ENCODE measurements at places on chromosomes 13 and 19.
A peak's percentile ranks its signal among the peaks of the same experiment; 100 is the strongest.

GRCh38 chr13:47796816-47797215 lies 204.3 kb downstream of the SUCLA2 start:
- DNase-seq, result no peak

GRCh38 chr13:78047151-78047550 lies 128.5 kb upstream of the EDNRB start:
- no peak for DNase-seq

DNA sequence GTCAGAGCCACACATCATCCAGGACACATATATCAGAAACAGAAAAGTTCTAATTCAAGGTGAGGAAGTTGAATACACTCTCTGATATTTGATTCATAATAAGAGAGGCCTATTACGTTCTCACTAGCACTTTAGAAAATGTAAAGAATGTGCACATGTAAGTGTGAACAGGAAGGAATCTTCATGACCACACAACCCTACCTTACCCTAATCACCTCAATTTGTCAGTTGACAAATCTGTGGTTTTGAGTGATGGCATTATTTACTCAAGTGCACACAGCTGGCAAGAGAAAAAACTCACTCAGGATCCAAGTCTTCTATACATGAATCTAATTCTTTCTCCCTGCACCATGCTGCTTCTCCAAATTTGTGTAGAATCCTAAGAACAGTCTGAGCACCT lies 445.8 kb downstream of the SUCLA2 start:
- no peak for DNase-seq

DNA sequence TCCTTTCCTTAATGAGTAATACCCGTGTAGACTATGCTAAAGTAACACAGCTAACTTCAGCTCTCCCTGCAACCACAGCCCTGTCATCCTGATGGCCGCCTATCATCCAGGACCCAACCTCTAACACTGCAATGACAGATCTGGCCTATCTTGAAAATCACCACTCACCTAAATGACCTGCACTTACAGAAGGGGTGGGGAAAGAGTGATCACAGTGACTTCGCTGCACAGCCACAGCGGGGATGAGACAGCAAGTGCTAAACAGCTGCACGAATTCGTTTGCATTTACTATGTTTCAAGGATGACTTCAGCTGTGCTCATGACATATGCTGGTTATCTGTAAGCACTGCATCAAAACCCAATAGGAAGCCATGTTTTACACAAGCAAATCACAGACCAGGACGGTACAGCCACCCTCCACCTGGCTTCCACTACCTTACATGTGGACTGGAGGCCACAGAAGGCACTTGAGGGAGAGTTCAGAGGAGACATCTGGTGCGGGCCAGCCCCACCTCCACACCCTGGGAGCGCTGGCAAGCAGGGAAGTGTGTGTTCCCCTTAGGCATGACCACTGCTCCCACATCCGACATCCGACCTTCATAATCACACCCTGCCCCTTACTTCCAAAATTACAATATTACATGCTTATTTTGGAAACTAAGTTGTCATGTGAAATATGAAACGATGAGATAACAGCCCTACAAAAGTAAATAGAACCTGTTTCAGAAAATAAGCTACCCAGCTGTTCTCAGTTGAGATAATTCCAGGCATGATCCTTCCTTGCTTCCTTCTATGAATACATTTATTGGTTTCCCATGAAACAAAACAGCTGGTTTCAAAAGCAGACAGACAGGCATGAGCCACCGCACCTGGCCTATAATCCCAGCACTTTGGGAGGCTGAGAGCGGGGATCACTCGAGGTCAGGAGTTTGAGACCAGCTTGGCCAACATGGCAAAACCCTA lies 95.7 kb downstream of the STK24 start:
- DNase-seq, result no peak

DNA sequence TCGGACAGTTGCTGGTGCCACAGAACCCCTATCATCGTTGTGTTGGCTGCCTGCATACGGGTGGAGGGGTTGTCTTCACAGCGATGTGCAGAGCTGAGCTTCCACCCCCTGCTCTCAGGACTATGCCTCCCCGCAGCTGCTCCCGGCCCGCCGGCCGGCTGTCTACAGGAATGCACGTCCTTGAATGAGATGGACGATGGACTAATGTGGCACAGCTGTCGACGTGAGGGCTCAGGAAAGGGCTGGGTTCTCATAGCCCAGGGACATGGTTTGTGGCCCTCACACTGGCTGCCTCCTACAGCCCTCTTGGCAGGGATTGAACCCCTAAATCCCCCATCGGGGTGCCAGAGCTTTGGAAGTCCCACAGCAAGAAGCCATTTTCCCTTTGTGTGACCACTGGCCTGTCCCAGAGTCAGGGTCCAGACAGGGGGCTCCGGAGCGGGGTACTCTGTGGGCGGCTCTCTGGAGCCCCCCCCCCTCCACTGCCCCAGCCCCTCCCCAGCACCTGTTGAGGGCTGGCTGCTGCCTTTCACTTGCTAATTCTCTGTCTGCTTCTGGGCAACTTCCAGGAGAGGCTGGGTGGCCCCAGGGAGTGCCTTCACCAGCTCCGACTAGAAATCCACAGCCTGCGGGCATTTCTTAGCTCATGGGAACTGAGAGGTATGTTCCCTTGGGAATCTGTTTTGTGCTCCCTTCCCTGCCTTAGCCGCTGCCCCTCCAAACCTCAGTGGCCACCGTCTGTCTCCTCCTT lies 40.2 kb downstream of the TSSK6 start:
- DNase-seq, result no peak

GRCh38 chr13:47904241-47904640 lies 96.8 kb downstream of the SUCLA2 start:
- DNase-seq, result peak; percentile 13

GRCh38 chr13:73224703-73225102 lies 165.9 kb downstream of the KLF5 start:
- DNase-seq, result peak; percentile 12

GRCh38 chr13:33129094-33129832 lies 113.0 kb downstream of the KL start:
- no peak for DNase-seq

- peak; percentile 77 for DNase-seq
These were observed 8.5 kb downstream of the FOSB start for GRCh38 chr19:45476304-45476703.

DNA sequence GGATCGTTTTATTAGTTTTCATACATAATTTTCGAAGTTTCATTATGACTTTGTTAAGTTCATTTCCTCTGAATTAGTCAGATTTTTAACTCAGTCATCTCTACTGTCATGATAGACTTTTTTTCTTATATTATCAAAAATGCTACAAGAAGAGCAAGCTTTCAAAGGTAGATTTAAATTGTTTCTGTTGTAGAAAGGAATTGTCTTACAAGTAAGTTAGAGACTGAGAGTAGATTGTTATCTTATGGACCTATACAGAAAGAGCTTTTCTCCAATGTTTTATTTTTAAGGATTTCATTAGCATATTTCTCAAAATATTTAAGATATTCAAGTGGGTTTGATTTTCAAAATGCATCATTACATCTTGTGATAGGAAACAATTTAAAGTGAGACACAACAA lies 2.7 kb downstream of the MAB21L1 start:
- DNase-seq, result no peak

- DNase-seq, result no peak
These were observed 34.7 kb downstream of the COL4A1 start for GRCh38 chr13:110272227-110272626.

- DNase-seq, result no peak
These were observed 68.3 kb upstream of the RXFP2 start for GRCh38 chr13:31670831-31671617.

DNA sequence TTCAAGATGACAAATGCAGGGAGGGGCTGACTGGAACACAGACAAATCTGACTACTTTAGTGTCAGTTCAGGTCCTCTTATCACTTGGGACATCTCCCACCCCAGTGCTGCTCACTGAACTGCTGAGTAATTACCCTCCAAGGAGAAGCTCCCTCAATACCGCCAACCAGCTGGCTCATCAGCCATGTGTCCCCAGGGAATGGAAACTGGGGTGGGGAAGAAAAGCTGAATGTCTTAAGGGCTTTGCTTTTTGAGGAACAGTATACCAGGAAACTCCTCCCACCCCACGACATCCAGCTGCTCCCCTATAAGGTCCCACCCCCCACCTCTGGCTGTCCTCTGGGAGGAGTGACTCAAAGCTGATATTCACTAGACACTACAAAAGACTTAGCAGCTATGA lies 2.0 kb downstream of the ZNF823 start:
- no peak for DNase-seq

GRCh38 chr19:37886571-37886970 lies 19.8 kb downstream of the WDR87 start:
- no peak for DNase-seq

DNA sequence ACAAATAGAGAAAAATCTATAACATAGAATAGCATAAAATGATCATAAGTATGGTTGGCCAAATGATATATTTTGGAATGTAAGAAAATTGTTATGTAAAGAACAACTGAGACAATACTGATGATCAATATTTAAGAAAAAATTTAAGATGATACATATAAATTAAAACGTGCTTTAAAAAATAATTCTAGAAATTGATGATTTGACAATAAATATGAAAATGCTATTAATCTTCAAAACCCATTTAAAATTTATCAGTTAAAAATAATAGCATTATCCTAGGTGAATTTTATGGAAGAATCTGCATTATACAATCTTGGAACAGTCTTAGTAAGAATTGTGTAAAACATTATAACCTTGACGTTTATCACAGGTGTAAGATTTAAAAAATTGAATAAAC lies 95.1 kb upstream of the DACH1 start:
- DNase-seq, result no peak

GRCh38 chr19:14148751-14149410 lies 12.5 kb upstream of the ASF1B start:
- no peak for DNase-seq

DNA sequence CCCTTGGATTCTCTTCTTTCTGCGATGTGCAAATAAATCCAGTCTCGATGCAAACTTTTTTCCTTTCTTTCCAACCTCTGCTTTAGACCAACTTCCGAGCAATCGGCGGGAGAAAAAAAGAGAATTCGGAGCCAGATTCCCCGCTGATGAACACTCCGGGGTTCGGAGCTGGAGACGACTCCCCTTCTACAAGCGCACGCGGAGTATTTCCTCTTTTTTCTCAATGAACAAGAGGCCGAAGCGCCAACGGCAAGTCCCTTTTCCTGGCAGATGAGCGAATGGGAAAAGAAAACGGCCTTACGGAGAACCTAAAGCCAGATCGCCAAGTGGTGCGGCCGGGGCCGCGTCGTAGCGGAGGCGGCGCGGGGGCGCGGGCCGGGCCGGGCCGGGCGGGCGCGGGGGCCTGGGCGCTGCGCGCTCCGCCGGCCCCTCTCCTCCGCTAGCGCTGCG lies 250 bp downstream of the SPRY2 start:
- DNase-seq, result no peak
